EH (cell line): ENCODE measurements at places on chromosomes 5 and 9.

DNA sequence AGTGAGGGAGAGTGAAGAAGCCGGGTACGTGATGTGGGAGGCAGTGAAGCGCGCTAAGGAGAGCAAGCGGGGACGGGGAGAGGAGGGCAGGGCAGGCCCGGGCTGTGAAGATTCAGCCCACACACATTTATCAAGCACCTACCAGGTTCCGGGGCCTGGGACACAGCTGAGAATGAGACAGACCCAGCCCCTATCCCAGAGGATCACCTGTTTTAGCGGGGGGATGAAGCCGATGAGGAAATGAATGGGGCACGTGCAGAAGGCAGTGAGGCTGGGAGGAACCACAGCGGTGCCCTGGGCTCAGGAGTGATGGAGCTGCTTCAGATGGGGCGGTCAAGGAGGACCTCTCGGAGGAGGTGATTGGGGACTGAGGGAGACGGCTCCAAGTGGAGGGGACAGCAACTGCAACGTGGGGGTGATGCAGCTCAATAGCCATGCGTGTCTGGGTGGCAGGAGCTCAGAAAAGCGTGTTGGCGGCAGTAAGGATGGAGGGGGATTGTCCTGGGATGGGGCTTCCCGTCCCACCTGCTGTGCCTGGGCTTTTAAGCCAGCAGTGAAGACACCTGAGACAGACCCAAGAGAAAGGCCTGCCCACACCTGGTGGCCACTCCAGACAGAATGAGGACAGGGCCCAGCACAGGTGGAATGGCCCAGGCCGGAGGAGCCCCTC is 77.5 kb upstream of the UNC5A start:
- DNase-seq, result no peak

GRCh38 chr9:81417941-81418340 is 271.4 kb downstream of the TLE1 start:
- DNase-seq, result no peak

DNA sequence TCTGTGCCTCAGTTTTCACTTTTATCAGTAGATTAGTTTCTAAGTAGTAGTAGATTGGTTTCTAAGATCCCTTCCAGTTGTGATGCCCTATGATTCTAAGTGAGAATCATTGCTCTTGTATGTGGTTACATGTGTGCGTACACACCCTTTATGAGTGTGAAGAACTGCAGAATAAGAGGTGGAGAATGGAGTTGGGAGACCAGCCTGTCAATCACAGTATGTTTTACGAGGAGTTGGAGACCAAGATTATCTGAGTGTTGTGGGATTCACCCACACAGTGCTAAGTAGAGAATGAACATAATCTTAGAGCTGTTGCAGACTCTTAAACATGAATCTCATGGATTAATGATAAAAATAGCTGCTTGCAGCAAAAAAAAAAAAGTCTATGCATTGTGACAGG is 37.6 kb downstream of the KIF24 start:
- no peak for DNase-seq

- DNase-seq, result no peak
These were observed 48.6 kb downstream of the PHF2 start for GRCh38 chr9:93624977-93625376.

DNA sequence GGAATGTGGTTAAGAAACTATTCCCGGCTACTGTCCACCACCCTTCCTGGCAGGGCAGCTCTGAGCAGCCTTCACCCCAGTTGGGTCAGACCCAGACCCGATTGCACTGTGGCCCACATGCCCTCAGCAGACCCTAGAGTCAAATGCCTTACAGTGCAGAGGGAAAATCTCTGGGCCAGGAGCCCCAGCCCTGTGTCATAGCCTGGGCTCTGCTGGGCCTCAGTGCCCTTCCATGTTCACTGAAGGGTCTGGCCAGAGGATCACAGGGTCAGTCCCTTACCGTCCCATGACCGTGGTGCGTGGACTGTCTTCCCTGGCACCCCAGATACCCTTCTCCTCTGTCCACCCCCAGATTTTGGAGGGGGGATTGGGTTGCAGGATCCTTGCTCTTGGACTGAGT is 73.5 kb upstream of the COL5A1 start:
- no peak for DNase-seq

GRCh38 chr9:89611425-89611824 is 6.6 kb downstream of the GADD45G start:
- no peak for DNase-seq

GRCh38 chr9:109027176-109027575 is 13.9 kb upstream of the CTNNAL1 start:
- DNase-seq, result no peak
